Stomach (tissue), 19 donors: ENCODE measurements at places on chromosomes 5 and 9.
A peak's percentile ranks its signal among the peaks of the same experiment; 100 is the strongest.

DNA sequence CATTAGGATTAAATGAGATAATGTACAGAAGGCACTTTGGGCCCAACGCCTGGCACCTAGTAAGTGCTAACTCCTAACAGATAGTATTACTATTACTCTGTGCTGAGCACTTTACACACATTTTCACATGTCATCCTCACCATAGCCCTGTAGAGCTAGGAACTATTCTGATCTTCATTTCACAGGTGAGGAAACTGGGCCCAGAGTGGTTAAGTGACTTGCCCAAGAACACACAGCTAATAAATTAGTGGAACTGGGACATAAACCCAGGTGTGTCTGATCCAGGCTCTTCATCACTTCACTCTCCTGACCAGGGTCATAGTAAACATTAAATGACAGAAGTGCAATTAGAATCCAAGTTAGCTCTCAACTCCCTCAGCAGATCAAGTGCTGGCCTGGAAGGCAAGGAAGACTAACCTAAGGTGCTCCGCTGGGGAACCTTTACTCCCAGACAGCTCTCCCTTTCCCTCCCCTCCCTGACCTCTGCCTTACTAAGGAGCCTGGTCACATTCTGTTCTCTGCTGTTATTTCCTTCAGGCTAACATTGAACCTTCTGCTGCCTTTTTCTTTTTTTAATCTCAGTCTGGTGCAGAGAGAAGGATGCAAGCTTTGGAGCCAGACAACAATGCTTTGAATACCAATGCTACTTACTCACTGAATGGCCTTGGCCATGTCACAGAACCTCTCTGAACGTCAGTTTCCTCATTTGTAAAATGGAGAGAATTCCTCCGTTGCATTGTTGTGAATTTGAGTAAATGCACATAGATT lies 4.1 kb upstream of the ADRA1B start:
- DNase-seq: no peak

GRCh38 chr9:18606281-18606680 lies 132.3 kb downstream of the ADAMTSL1 start:
- DNase-seq: no peak

- no peak for DNase-seq
These were observed 212.4 kb upstream of the MEF2C start for GRCh38 chr5:89095341-89095740.

GRCh38 chr5:14710313-14710994 lies 45.9 kb downstream of the OTULIN start:
- no peak for DNase-seq

- DNase-seq: no peak
These were observed 1.3 kb downstream of the IRX2 start for GRCh38 chr5:2750026-2750757.

DNA sequence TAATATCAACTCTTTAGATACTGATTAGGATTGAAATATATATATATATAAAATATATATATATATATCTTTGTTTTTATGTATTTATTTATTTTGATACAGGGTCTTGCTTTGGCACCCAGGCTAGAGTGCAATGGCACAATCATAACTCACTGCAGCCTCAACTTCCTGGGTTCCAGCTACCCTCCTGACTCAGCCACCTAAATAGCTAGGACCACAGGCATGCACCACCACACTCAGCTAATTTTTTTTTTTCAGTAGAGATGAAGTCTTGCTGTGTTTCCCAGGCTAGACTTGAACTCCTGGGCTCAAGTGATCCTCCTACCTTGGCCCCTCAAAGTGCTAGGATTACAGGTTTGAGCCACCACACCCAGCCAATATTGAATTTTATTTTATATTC lies 20.6 kb upstream of the CDH6 start:
- DNase-seq: no peak

- peak; percentile 84 for DNase-seq
These were observed 11.4 kb upstream of the ASS1 start for GRCh38 chr9:130433168-130433946.

DNA sequence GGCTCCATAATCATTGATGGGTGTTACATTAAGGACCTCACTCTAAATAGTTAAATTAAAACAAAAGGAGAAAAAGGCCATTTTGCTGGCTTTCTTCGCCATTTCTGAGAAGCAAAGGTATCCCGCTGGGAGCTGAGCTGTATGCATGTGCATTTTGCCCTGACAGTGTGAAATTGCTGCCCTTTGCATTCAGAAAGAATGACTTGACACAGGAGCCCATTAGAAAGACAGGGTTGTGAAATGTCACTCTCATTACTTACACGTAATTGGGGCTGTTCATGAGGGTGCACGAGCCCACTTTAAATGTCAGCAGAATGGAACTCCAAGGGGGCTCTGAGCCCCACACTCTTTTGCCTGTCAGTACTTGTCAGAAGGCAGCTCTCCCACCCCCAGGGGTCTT lies 85.0 kb downstream of the SEMA4D start:
- no peak for DNase-seq

GRCh38 chr9:107105784-107106183 lies 177.3 kb upstream of the RAD23B start:
- no peak for DNase-seq

GRCh38 chr5:157563373-157563928 lies 12.1 kb downstream of the ADAM19 start:
- no peak for DNase-seq

DNA sequence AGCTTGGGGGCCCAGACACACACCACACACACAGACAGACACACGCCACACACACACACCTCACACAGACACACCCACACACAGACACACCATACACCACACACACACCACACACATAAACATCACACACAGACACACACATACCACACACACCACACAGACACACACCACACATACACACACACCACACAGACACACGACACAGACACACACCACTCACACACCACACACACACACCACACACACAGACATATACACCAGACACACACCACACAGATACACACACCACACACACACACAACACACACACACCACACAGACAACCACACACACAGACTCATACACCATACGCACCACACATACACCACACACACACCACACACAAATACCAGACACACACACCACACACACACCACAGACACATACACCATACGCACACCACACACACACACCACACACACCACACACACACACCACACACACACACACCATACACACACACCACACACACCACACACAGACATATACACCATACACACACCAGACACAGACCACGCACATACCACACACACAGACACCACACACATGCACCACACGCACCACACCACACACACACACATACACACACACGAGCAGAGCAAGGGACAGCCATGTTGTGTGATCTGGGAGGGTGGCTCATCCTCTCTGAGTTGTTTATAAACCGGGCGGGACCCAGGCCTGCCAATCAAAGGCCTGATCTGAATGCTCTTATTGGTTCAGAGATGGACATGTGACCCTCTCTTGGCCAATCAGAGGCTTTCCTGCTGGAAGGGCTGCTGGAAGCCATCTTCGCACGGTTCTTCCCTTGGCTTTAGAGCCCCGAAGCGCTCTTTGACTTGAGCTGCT lies 148.3 kb downstream of the GAPVD1 start:
- no peak for DNase-seq

- DNase-seq: no peak
These were observed 68.8 kb downstream of the ANKRD55 start for GRCh38 chr5:56164376-56164775.

- no peak for DNase-seq
These were observed 6.7 kb upstream of the CAST start for GRCh38 chr5:96655506-96655905.

DNA sequence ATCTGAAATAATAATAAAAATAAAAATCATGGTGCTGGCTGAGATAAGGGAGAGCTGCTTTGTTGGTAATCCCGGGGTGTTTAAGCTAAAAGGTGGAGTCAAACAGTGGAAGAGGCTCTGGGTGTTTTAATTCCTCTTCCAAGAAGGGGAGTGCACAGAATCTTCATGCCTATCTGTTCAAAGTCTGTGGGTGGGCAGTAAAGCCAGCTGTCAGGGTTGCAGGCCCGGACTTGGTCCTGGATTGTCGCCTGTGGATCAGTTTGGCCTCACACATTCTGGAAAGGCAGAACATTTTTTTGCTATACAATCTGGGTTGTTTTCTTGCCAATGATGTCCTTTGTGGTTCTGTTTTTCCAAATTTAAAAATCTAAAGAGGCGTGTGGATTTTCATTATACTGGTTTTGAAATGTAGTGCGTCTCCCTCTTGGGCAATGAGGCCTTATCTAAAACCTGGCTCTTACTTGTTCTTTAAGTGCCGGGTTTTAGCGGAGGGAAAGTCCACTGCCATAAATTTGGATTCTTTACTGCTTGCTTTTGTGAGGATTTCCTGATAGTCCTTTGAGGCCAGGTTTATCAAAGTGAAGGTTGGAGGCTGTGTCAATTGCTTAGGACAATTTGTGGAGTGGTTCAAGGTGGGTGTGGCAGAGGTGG lies 5.8 kb downstream of the ANKDD1B start:
- peak; percentile 61 for DNase-seq

DNA sequence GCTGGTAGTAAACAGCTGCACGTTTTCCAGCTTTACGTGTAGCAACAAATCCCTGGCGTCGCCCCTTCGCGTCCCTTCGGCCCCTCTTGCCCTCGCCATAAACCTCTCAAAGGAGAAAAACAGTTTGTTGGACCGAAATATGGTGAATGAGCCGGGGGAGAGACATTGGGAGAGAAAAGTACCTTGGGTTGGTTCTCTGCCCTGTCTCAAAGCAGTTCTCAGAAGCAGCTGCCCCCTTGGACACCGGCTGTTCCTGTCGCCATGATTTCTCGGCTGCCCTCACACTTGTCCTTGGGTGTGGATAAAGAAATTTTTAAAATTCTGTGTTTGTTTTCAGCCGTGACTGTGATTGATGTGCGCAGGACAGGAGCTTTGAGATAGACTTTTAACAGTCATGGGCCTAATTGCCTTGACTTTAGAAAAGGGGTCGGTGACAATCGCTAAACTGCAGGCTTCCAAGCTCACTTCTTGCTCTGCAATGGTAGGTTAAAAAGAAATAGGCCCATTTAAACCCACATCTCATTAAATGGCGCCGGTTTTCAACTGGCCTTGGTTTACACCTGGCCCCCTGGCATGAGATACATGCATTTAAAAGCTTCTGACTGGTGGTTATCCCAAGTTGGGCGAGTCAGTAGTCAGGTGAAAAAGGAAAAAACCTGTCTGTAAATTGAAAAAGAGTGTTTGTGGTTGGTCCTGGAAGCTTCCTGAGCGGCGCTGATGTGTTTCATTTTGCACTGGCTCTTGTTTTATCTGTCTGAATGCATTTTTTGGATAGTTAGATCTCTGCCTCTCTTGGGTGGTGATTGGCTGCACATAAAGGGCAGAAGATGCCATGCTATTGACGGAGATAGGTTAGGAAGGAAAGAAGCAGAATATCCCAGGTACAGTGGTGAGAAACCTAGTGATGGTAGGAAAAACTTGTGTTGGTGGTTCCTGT lies 983 bp downstream of the RCL1 start:
- DNase-seq: no peak

GRCh38 chr9:72627956-72628540 lies 106.6 kb downstream of the TMC1 start:
- no peak for DNase-seq

DNA sequence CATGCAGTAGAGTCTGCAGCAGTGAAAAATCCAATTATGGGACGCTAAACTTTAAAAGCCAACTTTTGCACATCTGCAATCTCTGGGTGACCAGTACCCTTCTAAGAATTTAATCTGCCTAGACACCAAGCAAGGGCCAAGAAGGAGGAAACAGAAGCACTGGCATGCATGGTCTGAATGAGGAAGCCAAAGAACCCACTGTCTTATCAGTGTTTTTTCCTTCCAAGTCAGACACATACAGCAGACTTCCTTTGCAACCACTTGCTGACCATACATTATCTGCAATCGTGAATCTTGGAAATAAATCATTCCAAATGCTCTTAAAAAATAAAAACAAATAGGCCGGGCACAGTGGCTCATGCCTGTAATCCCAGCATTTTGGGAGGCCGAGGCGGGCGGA lies 65.9 kb downstream of the DEPDC1B start:
- no peak for DNase-seq

- peak; percentile 77 for DNase-seq
These were observed 206.6 kb upstream of the HAPLN1 start for GRCh38 chr5:83927140-83927733.

GRCh38 chr5:132205385-132206125 lies 22.1 kb downstream of the P4HA2 start:
- DNase-seq: no peak

- no peak for DNase-seq
These were observed 7.7 kb downstream of the MAST4 start for GRCh38 chr5:66603881-66604280.

DNA sequence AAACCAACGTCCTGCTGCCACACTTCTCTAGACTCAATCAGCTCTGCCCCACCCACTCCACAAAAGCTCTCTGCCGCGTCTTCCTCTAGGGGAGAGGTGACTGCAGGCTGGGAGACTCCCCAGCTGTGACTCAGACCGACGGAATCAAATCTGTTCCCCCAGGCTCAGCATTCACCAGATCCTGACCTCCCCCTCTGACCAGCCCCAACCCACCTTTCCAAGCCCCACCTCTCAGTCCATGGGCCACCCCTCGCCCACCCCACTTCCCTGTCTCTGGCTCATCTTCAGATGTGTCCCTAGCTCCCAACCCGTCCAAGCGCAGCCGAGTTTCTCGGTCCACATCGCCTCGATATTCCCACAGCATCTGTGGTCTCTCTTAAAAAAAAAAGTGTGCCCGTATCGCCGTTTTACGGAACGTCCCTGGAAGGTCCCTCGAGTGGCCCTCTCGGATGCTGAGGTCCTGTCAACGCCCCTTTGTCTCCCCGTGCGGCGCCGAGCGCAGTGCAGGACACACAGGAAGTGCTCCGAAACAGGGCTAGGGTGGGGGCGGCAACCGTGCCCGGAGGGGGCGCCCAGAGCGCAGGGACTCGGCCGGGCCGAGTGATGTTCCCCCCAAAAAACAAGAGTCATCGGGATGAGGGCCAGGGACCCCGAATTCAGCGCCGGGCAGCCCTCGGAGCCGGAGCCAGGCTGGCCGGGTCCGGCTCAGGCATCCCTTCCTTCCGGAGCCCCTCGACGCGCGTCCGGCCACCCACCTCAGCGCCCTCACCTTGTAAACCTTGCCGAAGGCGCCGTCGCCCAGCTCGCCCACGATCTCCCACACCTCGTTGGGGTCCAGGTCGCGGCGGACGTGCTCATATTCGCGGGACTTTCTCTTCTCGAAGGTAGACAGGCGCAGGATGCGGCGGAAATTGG lies 649 bp downstream of the STK10 start:
- DNase-seq: peak; percentile 82

DNA sequence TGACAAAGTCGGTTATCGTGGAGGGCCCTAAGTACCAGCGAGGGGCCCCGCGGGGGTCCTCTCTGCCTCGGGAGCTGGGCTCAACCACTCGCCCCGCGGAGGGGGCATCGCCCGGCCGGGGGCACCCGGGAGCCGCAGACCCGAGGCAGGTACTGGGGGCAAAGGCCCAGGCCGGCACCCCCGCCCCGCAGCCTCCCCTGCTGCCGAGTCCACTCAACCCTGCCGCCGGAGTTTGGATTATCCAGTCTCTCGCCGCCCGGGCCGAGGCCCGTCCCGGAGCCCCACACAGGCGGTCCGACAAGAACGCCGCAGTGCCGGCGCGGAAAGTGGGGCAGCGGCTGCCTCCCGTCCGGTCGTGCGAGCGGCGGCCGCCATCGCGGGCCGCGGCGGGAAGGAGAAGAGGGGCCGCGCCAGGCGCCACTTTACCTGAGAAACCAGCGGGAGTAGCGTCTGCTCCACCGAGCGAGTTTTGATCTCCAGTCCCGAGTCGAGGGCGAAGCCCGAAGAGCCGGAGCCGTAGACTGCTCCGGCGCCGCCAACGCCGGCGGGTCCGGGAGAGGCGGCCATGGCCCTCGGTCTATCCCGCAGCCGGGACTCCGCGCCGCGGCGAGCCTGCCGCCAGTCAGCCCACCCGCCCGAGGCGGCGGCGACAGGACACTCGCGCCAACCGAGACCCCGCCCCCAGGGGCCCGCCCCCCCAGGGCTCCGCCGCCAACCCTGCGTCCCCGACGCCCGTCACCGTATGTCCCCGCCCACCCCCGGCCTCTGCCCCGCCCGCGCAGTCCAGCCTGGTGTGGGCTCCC lies at the start of gene CTNNAL1:
TSS of gene CTNNAL1 (minus strand) at position 624 of the 803 bp plus-strand sequence. CDS start at position 567, 57 bp downstream.
- peak; percentile 94 for DNase-seq
